Cardiac fibroblast (primary cell): ENCODE measurements at places on chromosomes 1 and 21.

DNA sequence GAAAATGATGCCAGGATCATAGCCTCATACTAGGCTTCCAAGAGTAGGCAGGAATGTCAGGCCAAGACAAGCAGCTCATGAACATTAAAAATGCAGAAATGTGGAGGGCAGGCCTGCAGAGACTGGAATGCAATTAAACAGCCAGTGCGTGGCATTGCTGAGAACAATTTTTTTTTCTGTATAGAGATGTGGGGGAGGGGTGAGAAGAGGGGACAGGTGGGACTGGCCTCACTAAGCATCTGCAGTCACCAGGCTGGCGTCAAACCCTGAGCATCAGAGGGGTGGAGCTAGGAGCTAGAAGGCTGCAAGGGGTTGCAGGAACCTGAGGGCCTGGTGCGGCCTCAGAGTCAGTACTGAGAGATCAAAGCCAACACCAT, 114.1 kb downstream of the TNR start:
- DNase-seq = no peak

DNA sequence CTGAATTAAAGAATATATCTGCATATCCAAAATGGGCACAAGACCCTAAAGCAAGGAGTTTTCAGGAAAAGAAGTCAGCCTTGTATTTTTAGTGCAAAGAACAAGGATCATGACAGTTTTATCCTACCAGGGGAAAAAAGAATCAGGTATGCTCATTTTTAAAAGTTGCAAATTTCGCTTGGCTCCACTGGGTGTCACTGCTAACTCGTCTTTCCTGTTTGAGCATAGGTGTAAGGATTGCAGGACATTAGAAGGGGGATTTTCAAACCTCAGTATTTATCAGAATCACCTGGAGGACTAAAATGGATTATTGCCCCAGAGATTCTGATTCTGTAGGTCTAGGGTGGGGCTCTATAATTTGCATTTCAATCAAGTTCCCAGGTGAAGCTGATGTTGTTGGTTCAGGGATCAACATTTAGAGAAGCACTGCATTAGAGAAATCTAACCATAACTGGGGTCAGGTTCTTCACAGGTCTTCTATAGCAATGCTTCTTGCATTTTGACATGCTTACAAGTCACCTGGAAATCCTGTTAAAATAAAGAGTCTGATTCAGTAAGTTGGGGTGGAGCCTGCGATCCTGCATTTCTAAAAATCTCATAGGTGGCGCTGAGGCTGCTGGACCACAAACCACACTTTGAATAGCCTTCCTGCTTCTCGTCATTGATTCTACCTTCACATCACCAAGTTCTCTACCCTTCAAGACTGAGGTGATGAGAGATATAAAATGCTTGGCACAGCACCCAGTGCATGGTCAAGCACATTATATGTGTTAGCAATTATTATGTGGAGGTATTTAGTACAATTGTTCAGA, 39.6 kb downstream of the NUF2 start:
- peak; percentile 36 for DNase-seq

DNA sequence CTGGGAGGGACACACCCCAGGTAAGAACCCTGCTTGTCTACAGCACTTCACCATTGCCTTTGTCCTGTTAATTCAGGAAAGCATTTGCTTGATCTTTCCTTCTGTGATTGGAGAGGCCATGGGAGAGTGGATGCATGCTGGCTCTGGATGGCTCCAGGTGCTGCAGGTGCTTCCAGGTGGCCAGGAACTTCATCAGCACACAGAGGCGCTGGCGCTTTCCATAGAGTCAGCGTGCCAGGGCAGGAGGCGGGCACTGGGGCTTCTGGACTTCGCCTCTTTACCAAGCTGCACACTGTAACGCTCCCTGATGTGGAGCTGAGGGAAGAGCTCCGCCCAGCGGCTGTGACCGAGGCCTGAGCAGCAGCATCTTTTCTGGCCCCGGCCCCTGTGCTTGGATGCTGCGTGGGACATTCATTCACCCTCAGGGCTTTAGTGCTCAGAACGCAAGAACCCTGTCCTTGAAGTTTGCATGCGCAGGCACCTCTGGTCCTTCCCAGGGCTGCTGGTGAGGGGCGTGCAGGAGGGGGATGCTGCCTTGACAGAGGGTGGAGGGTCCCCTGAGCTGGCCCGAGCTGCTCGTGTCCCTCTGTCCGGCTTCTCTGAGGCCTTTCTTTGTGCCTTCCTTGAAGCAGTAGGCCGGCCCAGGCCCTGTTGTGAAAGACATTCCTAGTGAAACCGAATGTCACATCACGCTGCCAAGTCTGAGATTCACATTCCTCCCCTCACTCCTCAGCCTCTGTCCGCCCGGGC, 1.6 kb upstream of the MX2 start:
- DNase-seq = peak; percentile 42

- DNase-seq = no peak
Measured at GRCh38 chr21:37562920-37563640, 196.5 kb downstream of the DYRK1A start.

DNA sequence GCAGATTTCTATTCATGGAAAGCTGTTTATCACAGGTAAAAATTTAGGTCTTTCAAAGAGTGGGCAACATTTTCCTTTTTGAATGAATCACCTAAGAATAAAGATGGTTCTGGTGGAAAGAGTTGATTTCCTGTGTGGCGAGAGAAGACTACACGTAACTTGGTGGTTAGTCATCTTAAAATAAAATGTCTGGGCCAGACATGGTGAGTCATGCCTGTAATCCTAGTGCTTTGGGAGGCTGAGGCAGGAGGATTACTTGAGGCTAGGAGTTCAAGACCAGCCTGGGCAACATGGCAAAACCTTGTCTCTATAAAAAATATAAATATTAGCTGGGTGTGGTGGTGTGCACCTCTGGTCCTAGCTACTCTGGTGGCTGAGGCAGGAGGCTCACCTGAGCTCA, 65.7 kb downstream of the DISP1 start:
- peak; percentile 50 for DNase-seq

DNA sequence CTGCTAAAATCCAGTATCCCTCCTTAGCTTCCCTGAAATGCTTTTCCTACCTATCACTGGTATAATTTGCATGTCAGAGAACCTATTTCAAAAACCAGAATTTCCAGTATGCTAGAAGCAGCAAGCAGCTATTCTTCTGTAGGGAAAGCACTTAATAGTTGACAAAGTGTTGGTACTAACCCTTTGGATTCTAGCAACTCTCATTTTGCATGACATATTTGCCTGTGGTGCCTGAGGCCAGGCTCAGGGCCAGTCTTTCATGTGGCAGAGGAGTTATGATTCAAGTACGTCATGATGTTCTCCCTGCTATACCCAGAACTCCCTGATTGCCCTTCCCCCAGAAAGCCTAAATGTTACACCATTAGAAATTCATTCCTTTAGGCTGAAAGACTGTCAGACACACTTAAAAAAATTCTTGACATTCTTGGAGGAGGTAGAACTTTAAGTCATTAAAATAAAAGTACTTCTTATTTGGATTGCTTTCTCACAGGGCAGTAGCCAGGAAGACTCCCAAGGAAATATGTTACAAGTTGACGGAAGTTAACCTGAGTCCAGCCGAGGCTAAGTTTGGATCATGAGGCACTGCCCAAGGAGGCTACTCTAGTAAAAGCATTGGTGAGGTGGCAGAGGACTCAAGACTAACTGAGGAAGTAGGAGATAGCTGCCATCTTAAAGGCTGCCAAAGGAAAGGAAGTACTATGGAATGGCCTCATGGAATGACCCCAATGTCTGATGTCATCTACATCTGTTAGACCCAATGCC, 298.4 kb upstream of the SPAG17 start:
- no peak for DNase-seq

DNA sequence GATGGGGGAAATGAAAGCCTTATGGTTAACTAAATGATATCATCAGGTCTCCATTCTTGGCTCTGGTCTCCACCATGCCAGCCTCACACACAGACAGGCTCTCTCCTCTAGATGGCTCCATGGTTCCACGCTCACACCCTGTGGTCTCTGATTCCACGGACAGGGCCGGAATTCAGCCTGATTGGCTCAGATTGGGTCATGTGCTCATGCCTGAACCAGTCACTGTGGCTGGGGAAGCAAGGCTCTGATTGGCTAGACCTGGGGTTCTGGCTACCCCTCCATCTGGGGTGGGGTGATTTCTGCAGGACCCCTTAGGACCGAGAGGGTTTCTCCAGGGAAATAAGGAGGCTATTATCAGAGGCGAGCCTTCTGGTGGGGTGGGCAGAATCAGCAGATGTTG, 277.0 kb downstream of the PTPRU start:
- peak; percentile 52 for DNase-seq

DNA sequence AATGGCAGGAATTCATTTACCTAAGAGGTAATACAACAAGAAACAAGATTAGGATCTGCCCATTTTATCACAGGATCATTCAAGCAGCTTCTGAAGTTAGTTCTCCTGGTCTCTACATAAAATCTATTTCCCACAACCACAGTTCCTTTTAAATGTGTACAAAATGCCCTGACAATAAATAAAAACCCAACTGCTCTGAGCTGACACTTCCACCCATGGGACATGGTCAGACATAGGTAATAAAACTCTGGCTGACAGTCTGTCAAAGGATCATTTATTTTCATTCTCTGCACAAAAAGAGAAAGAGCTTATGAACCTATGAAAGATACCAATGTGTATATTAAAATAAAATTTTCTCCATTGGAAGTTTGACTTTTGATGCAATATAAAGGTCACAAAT, 145.4 kb upstream of the PALMD start:
- no peak for DNase-seq

- DNase-seq = no peak
Measured at GRCh38 chr1:5718831-5719632, 273.2 kb downstream of the NPHP4 start.

DNA sequence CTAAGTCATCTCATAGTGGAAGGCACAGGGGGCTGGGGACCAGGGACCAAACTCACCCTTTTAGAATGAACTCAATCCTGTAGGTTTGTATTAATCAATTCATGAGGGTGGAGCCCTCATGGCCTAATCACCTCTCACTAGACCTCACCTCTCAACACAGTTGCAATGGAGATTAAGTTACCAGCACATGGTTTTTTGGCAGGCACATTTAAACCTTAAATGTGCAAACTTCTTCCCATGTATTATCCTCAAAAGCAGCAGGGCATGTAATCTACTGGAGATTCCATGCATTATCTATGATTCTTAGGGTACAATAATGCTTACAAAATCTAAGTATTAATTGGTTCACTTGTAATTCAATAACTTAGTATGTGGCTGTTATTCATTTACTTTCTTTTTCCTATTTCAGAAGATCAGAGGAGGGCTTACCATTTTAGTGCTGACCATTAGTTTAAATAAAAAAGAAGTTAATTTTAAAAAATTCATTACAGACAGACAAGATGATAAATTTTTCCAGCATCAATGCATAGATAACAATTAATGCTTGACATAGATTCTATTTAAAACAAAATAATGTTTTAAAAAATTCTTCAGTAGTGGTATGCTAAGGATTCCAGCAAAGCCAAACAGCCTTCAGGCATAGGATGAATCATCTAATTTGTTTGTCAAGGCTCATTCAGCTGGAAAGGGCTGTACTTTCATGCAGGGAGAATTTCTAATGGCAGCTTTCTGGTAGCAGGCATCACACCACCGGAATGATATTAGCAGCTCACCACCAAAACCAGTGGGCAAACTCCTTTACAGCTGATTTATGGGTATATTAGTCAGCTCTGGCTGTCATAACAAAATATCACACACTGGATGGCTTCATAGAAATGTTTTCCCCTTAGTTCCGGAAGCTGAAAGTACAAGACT, 124.6 kb upstream of the ZNF648 start:
- no peak for DNase-seq

DNA sequence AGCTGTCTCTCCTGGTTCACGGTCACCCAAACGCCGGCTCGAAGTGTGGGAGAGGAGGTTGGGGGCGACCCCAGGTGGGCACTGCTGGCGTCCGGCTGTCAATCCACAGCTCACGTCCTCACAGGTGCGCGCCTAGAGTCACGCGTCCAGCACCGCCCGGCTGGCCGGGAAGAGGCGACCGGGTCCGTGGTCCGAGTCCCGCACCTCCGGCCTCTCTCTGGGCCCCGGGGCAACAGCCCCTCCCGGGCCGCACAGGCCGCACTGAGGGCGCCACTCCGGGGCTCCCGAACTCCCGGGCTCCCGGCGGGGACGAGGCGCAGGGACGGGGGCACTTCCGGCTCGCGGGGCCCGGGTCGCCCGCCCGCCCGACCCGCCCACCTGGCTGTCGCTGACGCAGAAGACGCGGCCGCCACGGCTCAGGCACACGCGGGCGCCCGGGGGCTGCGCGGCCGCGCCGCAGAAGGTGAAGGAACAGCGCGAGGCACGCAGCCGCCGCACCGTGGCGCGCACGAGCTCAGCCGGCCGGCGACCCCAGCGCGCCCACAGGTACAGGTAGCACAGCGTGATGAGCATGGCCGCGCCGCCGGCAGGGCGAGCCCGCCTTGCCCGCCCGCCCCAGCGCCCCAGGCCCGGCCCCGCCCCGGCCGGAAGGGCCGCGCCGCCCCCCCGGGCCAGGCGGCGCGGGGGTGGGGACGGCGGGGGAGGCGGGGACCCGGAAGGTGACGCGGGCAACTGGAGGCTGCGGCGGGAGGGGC, at the start of gene HLCS:
TSS of gene HLCS (minus strand) at position 604 of the 755 bp plus-strand sequence. CDS start at position 573, 31 bp downstream.
- peak; percentile 72 for DNase-seq

DNA sequence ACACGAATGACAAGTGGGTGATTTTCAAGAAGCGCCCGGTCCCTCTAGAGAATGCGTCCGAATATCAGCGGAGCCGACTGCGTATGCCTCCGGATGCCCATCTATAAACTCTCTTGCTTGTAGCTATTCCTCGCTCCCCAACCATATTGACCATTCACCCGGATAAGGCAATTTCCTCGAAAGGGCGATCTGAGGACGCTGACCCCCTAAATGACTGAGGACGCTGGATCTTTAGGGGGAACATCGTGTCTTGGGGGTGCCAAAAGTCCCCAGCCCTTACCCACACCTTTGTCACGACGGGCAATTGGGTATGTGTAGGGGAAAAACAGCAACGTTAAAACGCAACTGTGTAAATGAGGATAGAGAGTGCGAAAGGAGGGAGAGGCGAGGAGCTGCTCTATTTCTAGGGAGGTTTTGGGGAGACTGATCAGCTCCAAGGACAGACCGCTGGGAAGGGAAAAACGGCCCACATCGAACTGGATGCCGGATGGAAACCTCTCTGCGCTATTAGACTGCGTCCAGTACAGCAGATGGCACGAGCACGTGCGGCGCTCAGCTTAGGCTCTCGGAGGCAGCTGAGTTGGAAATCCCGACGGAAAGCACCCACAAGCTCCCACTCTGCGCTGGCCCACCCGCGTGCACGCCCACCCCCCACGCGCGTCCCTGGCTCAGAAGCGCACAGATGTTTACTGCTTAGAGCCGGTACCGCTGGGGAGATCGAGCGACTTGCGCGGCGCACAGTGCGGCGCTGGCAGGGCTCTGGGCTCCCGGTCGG, 2.9 kb upstream of the PRRX1 start:
- DNase-seq = peak; percentile 29

GRCh38 chr1:247330548-247331171, 1.0 kb downstream of the ZNF496 start:
- no peak for DNase-seq
